ENCODE measurements at places on chromosomes 12 and 14.

DNA sequence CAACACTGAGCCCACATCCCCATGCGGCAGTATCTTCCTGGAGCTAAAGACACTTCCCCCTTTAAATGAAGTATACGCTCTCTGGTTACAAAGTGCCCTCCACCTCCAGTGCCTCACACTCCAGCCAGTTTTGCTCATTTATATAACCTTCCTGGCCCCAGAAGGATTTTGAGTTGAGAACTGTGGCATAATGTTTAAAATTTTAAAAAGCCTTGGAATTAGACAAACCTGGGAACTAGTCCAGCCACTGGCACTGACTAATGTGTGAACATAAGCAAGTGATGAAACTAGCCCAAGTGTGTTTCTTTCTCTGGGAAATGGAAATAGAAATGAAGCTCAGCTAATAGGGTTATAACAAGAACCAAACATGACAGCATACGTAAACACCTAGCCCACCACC lies 723.7 kb upstream of the USP15 start:
- no peak for DNase-seq

- no peak for DNase-seq
Observed at GRCh38 chr14:71141701-71142374, 234.6 kb downstream of the PCNX1 start.

DNA sequence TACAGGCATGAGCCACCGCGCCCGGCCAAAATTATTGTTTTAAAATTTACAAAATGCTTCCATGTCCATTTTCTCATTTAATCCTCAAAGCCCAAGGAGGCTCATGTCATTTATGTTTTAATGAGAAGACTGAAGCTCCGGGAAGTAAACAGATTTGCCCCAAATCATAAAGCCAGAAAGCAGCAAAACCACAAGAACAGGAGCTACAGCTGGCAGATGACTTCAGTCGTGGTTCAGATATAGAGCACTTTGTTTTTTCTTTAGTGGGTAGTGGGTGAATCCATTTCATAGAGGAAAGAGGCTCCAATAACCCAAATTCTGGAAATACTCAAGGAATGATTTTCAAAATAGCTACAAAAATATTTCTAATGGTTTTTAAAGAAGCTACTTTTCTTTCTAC lies 45.4 kb upstream of the VPS33A start:
- no peak for DNase-seq

DNA sequence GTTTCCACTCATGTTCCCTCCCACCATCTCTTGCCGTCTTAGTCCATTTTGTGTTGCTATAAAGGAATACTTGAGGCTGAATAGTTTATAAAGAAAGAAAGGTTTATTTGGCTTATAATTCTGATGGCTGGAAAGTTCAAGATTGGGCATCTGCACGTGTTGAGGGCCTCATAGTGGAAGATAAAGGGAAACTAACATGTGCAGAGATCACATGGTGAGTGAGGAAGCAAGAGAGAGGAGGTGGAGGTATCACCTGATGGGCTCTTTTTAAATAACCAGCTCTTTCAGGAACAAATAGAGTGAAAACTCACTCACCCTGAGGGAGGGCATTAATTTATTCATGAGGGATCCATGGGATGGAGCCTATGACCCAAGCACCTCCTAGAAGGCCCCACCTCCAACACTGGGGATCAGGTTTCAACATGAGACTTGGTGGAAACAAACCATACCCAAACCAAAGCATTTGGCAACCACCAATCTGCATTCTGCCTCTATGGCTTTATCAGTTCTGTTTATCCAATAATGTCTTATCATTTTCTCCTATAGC lies 29.5 kb downstream of the MYO1H start:
- DNase-seq = no peak

DNA sequence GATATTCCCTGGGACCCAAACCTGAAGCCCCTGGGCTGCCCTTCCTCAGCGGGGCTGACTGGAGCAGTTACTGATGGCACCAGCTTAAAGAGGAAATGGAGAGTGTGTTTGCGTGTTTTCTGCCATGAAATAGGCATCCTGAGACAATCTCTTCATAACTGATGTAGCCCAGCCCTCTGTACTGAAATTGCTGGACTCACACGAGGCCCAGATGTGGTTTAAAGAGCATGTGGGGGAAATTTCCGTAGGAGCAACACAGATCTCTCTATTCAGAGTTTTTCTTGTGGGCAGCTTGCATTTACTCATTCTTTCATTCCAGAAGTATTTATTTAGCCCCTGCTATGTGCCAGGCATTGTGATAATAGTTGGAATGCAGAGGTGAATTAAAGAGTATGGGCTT lies 782.1 kb upstream of the TBX3 start:
- no peak for DNase-seq

DNA sequence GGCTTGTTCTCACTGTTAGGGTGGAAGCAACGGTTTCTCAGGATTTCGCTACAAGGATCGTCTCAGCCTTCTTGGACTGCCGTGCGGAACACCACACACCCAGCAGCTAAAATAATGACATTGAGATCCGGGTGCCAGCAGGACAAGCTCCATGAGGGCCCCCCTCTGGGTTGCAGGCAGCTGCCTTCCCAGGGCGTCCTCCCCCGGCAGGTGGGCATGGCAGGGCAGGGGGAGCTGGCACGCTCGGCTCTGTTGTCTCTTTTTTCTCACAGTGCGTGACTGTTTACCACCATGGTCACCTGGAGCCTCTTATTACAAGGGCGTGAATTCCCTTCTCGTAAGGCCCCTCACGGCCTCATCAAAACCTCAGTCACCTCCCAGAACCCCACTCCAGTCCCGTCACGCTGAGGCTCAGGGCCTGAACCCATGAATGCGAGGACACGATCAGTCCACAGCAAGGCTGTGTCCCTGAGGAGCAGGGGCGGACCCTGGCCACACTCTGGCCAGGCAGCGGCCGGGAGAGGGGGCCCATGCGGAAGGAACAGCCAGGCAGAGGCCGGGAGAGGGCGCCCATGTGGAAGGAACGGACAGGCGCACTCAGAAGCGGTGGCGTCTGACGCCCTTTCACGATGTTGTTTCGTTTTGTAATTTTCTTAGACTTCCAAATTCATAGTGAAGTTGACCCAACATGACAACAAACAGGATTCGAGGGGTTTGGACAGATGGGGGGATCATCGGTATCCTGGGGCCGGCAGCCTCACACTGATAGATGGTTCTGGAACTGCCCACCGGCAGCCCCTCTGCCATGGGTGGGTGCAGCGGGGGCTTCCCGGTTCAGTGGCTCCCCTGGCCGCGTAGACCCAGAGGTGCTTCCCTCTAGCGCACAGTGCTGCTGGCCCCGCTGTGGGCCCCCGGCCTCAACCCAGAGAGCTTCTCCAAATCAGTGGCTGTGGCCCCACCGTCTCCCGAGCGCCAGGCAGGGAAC lies 10.0 kb downstream of the LRCOL1 start:
- DNase-seq = no peak

GRCh38 chr12:121283841-121284240 lies 12.7 kb downstream of the CAMKK2 start:
- DNase-seq = no peak

DNA sequence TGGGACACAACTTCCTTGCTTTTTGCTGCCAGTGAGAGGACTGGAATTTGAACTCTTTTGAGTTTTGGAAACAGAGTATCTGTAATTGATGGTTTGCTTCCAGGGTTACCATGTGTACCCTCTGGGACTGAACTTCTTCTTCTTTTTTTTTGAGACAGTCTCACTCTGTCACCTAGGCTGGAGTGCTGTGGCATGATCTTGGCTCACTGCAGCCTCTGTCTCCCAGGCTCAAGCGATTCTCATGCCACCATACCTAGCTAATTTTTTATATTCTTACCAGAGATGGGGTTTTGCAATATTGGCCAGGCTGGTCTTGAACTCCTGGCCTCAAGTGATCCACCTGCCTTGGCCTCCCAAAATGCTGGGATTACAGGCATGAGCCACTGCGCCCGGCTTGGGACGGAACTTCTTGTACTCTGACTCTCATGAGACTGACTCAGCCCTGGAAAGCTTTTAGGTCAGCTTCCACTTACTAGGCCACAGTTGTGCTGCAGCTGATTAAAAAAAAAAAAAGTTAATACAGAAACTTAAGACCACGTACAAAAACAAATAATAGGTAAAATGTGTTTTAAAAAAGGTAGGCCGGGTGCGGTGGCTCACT lies 15.8 kb downstream of the SEL1L start:
- DNase-seq = no peak

- no peak for DNase-seq
Observed at GRCh38 chr14:23697680-23698079, 61.5 kb downstream of the DHRS2 start.

GRCh38 chr14:74364271-74364880 lies 16.1 kb downstream of the VRTN start:
- no peak for DNase-seq

DNA sequence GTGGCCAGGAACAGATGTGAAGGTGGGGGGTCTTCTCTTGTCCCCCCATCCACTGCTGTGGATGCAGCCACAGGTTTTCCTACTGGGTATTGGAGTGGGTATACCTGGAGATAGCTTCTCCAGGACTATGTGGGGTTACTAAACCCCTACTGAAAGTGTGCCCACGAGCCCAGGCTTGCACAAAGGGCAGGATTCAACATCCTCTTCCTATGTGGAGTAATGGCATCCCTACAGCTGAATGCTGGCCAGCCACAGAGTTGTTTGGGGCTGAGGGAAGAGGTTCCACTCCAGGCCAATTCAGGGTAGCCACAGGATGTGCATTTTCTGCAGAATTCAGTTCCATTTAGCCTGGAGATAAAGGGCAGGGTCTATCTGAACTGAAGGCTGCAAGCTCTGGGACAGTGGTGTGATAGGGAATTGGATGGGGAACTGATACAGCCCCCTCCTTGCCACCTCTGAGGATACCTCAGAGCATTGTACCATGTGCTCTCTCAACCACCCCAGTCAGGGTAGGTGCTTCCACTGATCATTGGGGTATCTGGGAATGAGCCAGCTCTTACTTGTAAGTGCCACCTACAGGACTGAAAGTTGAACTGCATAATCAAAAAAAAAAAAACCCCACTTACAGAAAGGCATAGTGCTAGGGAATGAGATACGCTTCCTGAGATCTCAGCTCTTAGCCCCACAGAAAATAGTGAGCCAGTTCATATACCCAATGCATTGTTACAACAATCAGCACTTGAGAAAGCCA lies 187.1 kb downstream of the KITLG start:
- DNase-seq = no peak

DNA sequence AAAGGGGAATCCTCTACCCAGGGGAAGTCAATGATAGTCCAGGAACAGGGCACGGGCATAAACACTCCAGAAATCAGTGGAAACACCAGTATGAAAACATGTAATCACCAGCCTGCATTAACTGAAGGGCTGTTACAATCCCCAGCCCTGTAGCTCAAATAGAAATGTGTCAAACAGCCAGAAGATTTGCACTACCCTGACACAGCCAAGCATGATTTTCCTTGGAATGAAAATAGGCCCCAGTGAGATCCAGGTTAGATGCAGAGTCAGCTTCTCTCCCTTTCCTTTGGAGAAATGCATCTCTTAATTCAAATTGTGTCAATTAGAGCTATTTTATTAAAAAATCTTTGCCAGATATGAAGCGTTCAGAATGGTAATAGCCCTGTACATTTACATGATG lies 158.1 kb downstream of the RPS29 start:
- DNase-seq = no peak

GRCh38 chr14:80862983-80863382 lies 78.6 kb downstream of the CEP128 start:
- DNase-seq = no peak
